ENCODE measurements at places on chromosomes 4 and X. TPM values are rescaled to one million over a fixed set of nuclear protein-coding genes. Genes with fewer than 3 reads are reported as not detected.

DNA sequence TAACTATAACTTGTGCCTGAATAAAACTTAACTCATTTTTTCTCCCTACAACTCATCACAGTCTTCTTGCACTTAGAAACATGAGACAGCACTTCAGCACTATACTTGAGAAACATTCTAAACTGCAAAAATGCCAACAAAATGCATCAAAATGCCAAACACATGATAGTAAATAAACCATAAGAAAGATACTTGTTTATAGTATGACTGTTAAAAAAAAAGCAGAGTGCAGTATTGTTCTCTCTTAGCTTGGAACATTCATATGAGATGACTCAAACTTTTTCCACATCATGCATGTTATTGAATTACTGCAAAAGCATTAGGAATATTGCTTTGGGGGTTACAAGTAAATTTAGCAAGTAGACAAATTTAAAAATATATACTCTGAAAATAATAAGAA, 135.7 kb upstream of the ANXA10 start:
- DNase-seq: no peak

GRCh38 chr4:62006108-62006507, 806.0 kb downstream of the ADGRL3 start:
- DNase-seq: no peak

DNA sequence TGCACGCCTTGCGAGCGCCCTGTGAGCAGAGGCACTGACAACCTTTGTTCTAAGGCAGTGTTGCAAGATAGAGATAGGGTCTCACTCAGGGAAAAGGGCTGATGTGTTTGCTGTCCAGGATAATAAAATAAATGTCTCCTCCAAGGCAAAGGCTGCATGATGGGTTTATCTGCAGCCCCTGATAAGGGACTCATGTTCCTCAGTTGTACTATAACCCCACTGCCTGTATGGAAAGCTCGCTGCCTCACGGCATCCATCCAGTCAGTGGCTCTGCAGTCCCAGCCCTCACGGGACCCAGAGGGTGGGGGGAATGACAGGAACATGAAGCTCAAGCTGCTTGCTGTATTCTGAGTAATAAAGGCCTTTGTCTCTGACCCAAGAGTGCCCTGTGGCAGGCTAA, 22.6 kb downstream of the BCLAF3 start:
- no peak for DNase-seq

TLR3 gene
- 5.2 TPM for polyA plus RNA-seq

BBS7 gene
- polyA plus RNA-seq: 10.8 TPM
